ENCODE measurements at places on chromosomes 5 and 9.

DNA sequence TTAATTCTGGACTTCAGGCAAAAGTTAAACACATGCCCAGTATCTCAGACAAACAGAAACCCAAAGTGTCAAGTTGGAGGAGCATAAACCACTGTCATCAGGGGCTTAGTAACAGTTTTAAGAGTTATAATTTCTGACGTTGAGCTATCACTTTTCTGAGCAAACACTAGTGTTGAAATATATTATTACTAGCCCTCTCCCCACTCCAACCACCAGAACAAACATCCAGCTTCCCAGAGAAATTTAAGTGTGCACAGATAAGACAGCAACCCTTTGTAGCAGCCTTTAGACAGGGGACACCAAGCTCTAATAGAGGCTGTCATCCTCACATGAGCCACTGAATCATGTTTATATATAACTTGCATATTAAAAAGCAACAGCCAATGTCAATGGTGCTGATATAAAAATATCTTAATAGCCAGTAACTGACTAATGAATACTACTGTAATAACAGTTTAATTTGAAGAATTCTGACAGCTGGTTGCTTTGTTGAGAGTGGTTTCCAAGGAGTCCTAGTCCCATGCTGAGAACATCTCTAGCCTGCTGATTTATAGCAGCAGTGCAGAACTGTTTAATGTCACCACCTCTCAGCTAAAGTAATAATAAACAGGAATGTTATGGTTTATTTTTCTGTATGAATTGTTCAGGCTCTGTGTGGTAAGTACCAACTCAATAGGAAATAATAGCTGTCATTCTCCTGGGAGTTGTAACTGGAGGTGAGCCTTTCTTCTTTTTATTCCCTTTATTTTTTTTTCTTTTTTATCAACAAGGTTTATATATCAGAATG is 528.7 kb upstream of the ZNF608 start:
- no peak for DNase-seq

DNA sequence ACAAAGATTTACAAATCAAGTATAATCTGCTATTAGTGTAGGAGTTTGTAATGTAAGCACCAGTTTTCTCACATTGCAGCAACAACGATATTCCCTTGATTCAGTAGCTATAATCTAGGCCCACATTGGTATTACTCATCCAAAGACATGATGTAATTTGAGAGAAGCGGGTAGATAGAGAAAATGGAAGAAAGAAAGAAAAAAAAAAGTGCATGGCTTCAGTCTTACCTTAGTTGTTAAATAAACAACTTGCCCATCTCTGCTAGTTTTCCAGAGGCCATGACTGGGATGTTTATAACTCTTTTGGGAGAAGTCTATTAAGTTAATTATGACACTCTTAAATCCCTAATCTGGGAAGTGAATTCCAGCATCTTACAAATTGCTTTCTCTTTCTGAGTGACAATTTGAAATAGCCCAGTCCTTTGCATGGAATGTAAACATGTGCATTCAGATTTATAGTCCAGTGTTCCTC is 2.8 kb downstream of the MELK start:
- no peak for DNase-seq

GRCh38 chr9:135526089-135526729 is 5.0 kb downstream of the LCN1 start:
- DNase-seq: no peak

GRCh38 chr5:77847129-77847460 is 71.0 kb upstream of the TBCA start:
- DNase-seq: no peak

DNA sequence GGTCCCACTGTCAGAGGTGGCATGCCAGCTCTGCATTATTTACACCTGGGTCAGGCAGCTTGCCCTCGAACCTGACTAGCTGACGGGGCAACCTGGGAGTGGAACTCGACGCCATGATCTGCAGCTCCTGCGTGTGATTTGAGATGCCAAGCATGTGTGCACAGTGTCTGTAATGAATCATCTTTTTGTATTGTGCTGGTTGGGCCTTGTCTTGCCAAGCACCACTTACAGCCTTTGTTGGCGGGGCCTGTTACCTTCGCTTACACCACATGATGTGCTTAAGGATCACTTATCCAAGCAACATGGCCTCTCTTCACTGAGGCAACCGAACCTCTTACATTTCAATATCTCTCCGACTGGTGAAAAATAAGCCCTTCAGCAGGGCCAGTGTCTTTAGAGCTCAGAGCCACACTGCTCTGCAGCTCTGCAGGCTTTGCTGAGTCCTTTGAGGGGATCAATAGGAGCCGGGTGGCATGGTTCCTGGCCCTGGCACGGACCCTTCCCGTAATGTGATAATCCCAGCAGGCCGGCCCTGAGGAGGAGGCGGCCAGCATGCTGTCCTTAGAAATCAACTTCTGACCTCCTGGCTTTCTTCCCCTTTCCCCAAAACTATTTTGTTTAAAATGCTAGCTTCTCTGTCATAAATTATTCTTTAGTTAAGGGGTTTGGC is 297.7 kb upstream of the CD180 start:
- DNase-seq: no peak

- DNase-seq: no peak
Measured at GRCh38 chr9:133795049-133795448, 56.9 kb upstream of the SARDH start.

DNA sequence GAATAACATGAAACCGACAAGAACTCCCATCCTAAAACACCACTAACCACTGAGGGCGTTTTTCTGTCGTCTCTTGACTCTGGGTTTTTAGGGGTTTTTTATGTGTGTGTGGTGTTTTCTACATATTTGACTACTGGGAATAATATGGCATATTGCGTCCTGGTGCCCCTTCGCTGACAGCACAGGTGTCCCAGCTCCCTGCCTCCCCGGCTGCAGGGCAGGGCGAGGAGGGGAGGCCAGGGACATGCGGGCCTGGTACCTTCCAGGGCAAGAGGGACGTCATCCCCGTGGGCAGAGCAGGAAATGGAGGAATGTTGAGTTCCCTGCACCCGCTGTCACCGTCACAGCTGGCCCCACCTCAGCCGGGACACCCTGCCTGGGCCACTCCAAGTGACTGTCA is 34.8 kb downstream of the VAV2 start:
- DNase-seq: no peak

- DNase-seq: no peak
Measured at GRCh38 chr5:5492087-5492933, 69.8 kb downstream of the ICE1 start.

Data from activated CD8-positive, alpha-beta memory T cell treated with anti-CD3 and anti-CD28 coated beads for 48 hours (primary cell).